Fibroblast of mammary gland (primary cell): ENCODE measurements at places on chromosomes 4 and X.
A peak's percentile ranks its signal among the peaks of the same experiment; 100 is the strongest.

DNA sequence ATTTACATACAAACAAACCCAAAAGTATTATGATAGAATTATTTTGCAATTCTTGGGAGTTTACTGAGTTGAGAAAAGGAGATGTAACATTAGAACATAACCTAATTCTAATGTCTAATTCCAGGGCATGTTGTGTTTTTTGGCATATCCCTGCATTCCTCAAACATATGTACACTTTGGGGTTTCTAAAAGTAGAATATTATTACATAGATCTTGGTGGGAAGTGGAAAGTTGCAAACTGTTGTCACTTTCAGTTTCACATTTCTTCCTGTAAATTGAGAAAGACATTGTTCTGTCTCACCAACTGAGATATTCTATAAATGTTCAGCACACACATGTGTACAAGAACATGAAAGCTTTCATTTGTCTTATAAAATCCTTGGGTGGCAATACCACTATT is 24.4 kb upstream of the GBA3 start:
- peak; percentile 66 for DNase-seq

DNA sequence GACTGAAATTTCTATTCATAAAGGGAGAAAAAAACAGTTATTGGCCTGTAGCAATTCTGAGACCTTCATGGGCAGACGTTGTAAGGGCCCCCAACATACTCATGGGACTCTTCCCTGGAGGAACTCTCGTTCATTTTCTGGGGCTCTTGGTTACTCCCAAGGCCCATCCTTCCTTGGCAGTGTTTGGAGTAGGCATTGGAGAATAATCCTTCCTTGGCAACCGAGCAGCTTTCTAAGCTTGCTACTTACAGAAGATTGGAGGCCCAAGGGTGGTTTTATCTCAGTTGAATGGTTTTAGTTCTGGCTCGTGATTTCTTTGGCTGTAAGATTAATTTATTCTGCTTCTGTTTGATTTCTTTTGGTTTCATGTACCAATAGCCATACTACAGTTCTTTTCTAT is 50.4 kb downstream of the ALG13 start:
- no peak for DNase-seq

DNA sequence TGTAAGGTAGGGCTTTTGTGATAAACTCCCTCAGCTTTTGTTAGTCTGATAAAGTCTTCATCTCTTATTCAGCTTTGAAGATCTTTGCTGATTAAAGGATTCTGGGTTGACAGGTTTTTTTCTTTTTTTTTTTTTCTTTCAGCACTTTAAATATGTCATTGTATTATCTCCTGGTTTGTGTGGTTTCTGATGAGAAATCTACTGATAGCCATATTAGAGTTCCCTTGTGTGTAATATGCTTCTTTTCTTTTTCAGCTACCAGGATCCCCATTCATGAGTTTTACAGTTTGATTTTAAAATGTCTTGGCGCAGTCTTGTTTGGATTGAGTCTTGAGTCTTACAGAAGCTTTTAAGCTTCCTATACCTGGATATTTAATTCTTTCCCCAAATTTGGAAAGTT is 504.5 kb downstream of the TLL1 start:
- DNase-seq, result no peak

GRCh38 chrX:20545538-20545937 is 278.8 kb upstream of the RPS6KA3 start:
- peak; percentile 20 for DNase-seq

- no peak for DNase-seq
Observed at GRCh38 chrX:155592331-155592730, 20.4 kb downstream of the TMLHE start.

DNA sequence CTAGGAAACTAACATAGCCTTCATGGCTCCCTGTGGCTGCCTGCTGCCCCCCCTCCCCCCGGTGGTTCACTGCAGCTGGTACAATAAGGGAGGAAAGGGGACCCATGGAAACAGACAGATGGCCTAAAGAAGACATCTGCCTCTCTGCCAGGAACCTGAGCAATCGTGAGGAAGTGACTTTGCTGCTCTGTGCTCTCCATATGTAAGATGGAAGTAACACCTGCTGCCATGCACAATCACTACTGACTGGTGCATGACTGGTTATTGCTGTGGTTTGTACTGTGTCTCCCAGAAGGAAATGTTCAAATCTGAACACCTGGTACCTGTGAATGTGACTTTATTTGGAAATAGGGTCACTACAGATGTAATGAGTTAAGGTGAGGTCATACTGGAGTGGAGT is 43.6 kb downstream of the CD99L2 start:
- no peak for DNase-seq

DNA sequence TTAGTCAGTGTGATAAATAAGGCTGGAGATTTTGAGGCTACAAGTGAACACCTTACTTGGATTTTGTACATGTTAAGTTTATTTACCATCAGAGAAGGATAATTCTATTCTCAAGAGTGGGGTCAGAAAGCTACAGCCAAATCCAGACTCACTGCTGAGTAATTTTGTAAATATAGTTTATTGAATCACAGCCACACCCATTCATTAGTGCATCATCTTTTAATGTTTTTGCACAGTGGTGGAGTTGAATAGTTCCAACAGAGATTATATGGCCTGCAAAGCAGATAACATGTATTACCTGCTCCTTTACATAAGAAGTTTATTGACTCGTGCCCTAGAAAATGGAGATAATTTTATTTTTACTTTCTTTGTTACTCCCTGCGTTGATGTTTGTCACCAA is 60.4 kb downstream of the PCDH18 start:
- peak; percentile 80 for DNase-seq

GRCh38 chr4:188417181-188417580 is 277.9 kb downstream of the TRIML1 start:
- DNase-seq, result no peak

- no peak for DNase-seq
Observed at GRCh38 chrX:14291666-14292500, 237.5 kb upstream of the GLRA2 start.

DNA sequence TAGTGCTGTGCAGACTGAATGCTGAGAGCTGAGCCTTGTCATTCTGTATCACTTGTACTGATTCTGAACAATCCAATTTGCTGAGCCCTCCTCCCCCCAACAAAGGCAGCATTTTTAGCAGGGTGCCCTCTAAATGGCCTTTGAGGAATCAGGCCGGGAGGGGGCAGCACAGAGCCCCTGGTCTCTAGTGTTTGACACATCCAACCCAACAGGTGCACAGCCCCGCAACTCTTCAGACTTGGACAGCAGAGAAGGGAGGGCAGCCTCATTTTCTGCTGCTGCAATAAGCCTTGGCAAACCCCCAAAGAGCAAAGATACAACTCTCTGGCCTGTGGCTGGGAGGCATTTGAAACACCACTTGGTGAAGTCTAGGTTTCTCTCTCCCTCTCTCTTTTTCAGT is 3.4 kb downstream of the ATP1B4 start:
- peak; percentile 14 for DNase-seq

- DNase-seq, result no peak
Observed at GRCh38 chr4:173536808-173537429, 6.9 kb upstream of the HAND2 start.

DNA sequence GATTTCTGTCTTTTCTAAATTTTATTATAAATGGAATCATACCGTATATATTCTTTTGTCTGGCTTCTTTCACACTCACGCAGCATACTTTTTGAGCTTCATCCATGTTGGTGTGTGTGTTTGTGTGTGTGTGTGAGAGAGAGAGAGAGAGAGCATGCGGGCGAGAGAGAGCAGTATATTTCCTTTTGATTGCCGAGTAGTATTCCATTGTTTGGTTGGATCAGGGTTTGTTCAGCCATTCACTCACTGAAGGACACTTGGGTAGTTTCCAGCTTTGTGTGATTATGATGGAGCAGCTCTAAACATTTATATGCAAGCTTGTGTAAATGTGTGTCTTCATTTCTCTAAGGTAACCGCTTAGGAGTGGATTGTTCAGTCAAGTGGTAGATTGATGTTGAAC is 3.1 kb upstream of the L1CAM start:
- DNase-seq, result no peak

DNA sequence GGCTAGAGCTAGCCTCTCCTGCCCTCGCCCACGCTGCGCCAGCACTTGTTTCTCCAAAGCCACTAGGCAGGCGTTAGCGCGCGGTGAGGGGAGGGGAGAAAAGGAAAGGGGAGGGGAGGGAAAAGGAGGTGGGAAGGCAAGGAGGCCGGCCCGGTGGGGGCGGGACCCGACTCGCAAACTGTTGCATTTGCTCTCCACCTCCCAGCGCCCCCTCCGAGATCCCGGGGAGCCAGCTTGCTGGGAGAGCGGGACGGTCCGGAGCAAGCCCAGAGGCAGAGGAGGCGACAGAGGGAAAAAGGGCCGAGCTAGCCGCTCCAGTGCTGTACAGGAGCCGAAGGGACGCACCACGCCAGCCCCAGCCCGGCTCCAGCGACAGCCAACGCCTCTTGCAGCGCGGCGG is at the start of gene AR:
AR (plus strand) TSS at position 204 of the 400 bp plus-strand sequence. CDS start 1,126 bp downstream, outside the sequence.
- DNase-seq, result peak; percentile 66

GRCh38 chr4:111678908-111679307 is 466.3 kb upstream of the FAM241A start:
- peak; percentile 4 for DNase-seq

DNA sequence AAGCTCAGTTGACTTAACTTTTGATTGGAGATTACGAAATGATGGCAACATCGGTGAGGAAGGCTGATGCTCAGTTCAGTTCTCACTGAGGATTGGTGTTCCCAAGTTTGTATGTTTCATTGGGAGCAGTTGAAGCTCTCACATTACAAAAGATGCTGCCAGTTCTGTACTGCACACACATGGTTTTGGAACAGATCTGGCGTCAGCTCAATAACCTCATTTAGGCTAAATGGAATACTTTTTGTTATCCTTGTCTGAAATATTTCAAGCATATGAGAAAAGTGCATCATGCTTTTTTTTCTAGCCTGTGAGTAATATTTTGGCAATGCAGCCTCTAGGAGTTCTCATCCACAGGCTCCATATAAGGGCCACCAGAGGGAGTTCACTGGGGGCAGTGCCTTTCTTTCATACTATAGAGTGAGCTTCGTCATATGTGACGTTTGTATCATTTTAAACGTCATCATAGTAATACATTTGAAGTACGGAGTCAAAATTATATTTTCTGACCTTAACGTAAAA is 4.1 kb downstream of the ENPEP start:
- peak; percentile 99 for DNase-seq

- no peak for DNase-seq
Observed at GRCh38 chrX:119229253-119229615, 6.9 kb upstream of the PGRMC1 start.

DNA sequence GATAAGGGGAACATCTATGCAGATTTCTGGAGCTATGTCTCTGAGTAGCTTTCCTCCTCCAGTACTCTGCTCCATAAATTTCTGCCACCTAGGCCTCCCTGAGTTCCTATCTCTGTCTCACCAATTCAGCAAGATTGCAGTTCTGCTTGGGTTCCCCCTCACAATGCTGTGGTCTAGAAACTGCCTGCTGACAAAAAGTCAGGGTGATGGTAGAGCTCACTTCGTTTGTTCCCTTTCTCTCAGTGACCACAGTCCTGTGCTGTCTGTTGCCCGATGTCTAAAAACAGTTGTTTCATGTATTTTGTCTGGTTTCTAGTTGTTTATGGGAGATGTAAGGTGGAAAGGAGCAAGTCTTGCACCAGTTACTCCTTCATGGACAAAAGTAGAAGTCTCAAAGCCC is 41.1 kb downstream of the AMMECR1 start:
- DNase-seq, result no peak

- DNase-seq, result no peak
Observed at GRCh38 chr4:42088386-42088785, 64.1 kb downstream of the BEND4 start.

DNA sequence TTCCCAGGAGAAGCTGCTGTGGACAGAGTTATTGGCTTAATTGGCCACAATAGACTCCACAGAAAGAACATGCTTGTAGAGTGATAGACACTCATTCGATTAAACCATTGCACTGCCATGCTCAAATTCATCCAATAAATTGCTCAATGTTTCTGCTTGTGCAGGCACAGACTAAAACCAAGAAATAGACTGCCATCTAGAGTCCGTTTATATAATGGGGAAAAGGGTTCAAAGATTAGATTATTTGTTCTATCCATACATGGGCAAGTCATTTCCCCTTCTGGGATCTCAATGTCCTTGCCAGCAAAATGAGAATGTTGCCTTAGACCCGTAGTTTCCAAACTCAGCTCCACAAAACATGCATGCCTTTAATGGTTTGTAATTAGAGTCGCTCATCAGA is 8.7 kb downstream of the SMIM10 start:
- DNase-seq, result peak; percentile 70

DNA sequence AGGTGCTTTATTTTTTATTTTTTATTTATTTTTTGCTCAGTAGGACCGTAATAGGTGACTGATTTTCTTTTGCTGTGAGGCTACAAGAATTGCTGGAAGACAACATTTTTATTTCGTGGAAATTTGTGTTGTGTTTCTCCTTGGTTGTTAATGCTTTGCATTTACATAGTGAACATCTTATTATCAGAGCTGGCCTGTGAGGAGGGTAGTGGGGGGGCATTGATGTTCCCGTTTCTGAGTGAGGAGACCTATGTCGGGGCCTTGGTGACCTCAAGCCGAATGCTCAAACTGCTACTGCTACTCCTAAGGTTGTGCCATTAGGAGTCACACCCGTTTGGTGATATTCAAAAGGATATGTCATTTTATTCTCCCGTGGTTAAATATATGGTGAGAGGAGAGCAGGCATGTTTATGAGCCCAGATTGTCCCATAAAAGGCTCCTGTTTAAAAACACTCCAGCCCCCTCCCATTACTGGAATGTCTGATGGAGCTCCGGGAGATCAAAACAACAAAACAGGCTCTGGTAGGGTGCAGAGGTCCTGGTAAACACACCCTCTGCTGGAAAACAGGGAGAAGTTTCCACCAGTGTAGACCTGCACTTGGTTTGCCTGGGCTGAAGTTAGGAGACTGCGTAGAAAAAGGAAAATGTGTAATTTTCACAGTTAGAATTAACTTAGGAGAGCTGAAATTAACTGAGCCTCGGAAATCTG is 5.6 kb downstream of the PDGFRA start:
- no peak for DNase-seq

DNA sequence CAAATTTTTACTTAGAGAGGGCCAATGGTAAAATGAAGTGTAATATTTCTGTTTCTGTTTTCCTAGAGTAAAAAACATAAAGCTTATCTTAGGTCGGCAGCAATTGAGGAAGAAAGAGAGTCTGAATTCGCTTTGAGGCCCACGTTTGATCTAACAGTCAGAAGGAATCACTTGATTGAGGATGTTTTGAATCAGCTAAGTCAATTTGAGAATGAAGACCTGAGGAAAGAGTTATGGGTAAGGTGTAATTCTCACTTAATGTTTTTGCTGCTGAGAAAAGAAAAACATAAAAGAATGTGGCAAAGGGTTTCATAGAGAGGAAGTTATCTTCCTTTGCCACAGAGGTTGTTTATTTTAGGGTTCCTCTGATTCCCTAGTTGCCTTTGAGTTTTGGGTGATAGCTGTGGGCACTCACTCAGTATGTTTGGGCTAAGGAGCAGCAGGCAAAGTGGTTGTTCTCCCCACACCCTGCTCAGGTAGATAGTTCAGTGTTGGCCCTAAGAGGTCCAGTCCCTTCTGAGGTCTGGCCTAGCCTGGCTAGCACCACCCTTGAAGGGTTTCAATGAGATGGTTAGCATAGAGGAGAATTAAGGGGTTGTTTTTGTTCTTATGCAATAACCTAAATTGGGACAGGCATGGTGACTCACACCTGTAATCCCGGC is 32.3 kb downstream of the HERC5 start:
- no peak for DNase-seq
